ENCODE measurements at places on chromosomes 6 and 20. TPM values are rescaled to one million over a fixed set of nuclear protein-coding genes. Genes with fewer than 3 reads are reported as not detected.

GRCh38 chr6:155861821-155862220 is 406.2 kb upstream of the NOX3 start:
- no peaks in the 10 kb centered on the region for H3K27me3 ChIP-seq
- no peak for DNase-seq
- H3K4me1 ChIP-seq: no peaks in the 10 kb centered on the region
- no peak overlapping the region for H3K4me3 ChIP-seq

- no peaks in the 10 kb centered on the region for H3K27me3 ChIP-seq
- H3K4me1 ChIP-seq: no peaks in the 10 kb centered on the region
- no peak overlapping the region for H3K4me3 ChIP-seq
- DNase-seq: no peak
Observed at GRCh38 chr6:78605909-78606446, 261.4 kb upstream of the IRAK1BP1 start.

GRCh38 chr6:1613346-1613687 is 3.6 kb downstream of the FOXC1 start:
- H3K36me3 ChIP-seq: no peaks in the 10 kb centered on the region
- H3K27ac ChIP-seq: no peak overlapping the region
- peaks cover 25% of the 10 kb centered on the region for H3K27me3 ChIP-seq

DNA sequence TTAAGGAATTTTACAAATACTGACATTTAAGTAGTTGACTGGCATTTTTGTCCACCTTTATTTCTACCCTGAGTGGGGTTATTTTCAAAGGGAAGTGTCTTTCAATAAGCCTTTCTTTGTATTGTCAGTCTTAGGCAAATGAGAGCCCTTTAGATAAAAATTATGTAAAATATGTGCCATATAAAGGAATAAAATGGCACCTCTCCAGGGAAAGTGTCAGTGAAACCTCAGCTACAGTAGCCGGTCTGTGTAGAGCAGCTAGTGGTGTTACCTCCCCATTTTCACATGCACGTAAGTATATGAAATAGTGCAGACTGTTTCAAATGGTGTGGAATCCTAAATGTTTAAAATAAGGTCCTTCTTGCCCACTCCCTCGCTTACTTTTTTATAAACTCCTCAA is 5.0 kb downstream of the FAM217B start:
- peaks cover 28% of the 10 kb centered on the region for H3K36me3 ChIP-seq
- peaks cover 25% of the 10 kb centered on the region for H3K4me1 ChIP-seq
- DNase-seq: no peak
- H3K4me3 ChIP-seq: no peak overlapping the region

CST8 gene
- not detected for total RNA-seq

TMX4 gene
- total RNA-seq: 71.7 TPM

ZNF391 gene
- total RNA-seq: 1.0 TPM
